GM12864 (cell line): ENCODE measurements at places on chromosomes 6 and 20.
A peak's percentile ranks its signal among the peaks of the same experiment; 100 is the strongest.

- no peak for DNase-seq
Measured at GRCh38 chr6:143828572-143828971, 14.6 kb upstream of the LTV1 start.

- DNase-seq, result no peak
Measured at GRCh38 chr20:41691443-41691842, 73.3 kb upstream of the CHD6 start.

DNA sequence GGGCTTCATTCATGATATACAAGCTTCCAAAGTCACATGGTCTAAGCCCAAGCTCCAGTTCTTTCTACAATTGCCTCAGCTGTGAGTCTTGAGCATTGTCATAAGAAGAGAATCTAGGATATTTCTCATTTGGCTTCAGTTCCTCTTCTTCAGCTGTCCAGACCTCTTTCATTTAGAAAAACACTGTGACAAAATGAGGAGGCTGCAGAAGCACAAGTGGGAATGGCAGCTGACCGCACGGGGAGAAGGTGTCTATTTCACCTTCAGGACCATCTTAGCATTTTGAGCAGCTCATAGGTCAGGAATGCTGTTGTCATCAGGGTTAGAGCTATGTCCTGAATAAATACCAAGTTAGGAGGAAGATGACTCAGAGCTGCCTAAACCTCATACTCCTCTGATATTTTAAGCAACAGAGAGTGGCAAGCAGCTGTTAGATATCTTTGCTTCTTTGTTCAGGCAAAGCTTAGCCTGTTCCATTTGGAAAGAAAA, 390.1 kb upstream of the CITED2 start:
- peak; percentile 35 for DNase-seq

- DNase-seq, result no peak
Measured at GRCh38 chr20:13205848-13206434, 15.1 kb upstream of the ISM1 start.

DNA sequence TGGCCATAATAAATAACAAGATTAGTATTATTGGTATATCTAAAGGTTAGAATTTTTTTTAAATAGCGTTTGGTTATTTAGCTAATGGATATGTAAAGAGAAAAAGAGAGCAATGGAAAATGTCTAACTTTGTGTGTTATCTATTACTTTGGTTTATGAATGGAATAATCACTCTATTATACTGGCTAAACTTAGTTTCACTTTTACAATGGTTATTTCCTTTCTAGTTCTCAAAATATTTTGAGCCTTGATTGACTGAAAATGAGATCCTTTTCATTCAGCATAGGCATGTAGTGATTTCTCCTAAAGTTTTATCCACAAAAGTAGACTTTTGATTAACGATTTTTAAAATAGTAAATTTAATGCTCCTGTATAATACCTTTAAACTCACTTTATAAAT, 51.6 kb upstream of the MLIP start:
- no peak for DNase-seq

DNA sequence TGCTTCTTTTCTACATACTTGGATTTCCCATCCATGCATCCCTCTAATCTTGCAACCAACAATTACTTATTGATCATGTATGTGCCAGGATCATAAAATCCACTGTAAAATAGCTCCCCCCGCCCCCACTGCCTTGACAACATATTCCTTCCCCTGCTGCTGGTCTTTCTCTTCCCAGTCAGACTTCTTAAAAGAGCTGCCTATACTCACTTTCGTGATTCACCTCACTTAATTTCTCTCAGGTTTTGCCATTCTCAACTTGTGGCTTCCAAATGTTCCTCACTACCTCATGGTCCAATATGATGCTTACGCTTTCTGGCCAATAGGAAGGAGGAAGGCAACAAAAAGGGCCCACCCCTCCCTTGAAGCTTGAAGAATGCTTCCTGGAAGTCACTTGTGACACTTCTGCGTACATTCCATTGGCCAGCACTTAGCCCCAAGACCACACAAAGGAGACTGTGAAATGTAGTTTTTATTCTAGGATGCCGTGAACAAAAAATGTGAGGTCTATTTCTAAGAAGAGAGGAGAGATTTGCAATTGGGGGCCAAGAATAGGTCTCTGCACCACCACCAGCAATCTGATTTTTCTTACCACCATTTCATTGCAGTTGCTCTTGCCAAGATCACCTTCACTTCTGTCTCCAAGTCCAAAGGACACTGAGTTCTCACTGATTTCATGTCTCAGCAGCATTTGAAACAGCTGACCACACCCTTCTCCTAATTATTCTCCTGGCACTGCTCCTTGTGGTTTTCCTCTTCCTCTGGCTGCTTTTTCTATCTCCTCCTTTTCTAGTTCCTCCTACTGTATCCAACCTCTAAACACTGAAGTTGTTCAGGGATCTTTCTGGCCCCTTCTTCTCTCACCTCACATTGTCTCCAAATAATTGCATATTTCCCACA, 30.8 kb downstream of the CD164 start:
- DNase-seq, result no peak

- DNase-seq, result no peak
Measured at GRCh38 chr6:18585032-18585573, 198.0 kb downstream of the RNF144B start.

DNA sequence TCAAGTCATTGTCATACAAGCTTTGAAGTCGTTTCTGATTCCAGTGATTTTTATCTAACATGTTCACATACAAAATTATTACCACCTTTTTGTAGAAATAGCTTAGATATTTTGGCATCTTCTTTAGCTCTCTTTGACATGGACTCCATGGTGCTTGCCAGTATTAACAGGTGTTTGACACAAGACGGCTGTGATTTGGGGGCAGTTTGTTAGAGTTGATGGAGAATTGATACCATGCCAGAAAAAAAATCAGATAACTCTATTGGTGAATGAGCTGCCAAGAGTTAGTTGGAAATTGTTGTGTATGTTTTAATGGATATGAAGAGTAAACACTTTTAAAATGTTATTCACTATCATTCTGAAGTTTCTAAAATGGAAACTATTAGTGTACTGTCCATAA, 146.6 kb upstream of the LAMP5 start:
- no peak for DNase-seq
